NCI-H1105 (cell line): ENCODE measurements at places on chromosomes 12 and 14.

DNA sequence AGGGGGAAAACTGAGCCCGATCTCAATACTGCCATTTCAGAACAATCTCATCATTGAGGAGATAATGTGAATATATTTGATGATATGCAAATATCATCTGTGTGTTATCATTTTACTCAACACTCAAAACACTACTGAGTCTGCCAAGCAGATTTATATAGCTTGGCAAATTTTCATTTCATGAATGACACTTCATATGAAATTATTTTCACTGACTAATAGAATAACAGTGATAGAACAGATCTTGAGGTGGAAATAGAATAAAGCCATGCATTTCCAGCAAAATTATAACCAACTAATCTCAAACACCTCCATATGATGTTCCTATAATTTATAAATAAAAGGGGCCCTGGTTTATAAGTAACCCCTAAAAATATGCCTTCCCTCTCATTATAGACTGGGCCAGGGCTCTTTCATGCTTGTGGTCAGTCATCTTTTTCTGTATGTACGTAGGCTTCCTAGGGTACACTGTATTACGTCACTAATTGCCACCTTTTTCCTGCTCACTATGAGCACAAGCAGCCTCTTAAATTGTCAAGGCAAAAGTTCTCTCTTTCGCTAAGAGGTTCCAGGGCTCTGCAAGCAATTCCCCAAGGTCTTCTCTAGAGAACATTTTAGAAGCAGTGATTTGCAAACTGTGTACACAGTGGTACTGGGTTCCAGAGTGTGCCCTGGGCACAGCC, 197.1 kb upstream of the FOXN3 start:
- no peak for DNase-seq

- DNase-seq: peak; percentile 16
These were observed 4.0 kb downstream of the MAPKAPK5 start for GRCh38 chr12:111846016-111846415.

DNA sequence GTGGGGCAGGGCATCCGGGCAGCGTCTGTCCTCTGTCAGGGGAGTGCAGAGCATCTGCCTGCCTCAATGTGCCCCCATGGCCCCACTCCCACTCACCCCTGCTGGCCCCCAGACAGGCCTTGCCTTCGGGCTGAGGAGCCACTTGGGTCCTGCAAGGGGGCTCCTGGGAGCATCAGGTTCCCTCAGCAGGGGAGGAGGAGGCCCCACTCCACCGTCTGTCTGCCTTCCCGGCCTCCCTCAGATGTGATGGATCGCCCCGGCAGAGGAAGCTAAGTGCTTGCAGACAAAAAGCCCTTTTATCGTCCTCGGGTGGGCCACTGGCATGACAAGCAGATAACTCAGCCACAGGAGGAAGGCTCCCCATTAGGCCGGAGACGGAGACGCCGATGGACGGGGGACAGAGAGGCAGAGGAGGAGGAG, 35.1 kb downstream of the NCOR2 start:
- DNase-seq: no peak

DNA sequence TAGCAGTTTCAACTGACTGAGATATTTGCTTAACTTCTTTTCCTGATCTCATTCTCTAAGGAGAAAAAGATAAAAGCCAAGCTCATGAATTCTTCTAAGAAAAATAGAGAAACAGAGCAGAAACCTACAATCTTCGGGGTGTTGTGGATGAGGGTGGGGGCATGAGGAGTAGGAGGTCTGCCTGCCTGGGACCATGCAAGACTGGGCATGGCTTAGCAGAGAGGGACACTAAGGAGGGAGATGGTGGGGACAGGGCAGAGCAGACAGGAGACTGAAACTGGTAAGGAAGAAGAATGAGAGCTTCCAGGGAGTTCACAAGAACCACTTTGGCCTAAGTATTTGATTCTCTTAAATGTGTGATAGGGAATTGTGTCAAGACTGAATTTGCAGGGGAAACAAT, 188.0 kb downstream of the CFAP54 start:
- no peak for DNase-seq

GRCh38 chr14:90604356-90604755, 207.5 kb downstream of the CALM1 start:
- DNase-seq: no peak

DNA sequence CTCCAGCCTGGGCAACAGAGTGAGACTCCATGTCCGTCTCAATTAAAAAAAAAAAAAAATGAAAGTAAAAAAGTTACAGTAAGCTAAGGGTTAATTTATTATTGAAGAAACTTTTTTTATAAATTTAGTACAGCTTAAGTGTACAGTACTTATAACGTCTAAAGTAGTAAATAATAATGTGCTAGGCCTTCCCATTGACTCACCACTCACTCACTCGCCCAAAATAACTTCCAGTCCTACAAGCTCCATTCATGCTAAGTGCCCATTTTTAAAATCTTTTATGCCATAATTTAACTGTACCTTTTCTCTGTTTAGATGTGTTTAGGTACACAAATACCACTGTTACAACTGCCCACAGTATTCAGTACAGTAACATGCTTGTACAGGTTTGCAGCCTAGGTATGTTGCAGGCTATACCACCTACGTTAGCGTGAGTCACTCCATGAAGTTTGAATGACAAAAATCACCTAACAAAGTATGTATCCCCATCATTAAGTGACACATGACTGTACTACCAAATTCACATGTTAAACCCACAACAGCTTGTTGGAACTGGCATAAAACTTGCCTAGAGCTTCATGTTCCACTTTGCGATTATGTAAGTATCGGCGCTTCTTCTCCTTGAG, 10.7 kb downstream of the KANSL2 start:
- DNase-seq: no peak

- DNase-seq: no peak
These were observed 2.1 kb upstream of the PTPRQ start for GRCh38 chr12:80441921-80442320.

GRCh38 chr14:63209160-63209559, 4.9 kb downstream of the RHOJ start:
- DNase-seq: no peak

DNA sequence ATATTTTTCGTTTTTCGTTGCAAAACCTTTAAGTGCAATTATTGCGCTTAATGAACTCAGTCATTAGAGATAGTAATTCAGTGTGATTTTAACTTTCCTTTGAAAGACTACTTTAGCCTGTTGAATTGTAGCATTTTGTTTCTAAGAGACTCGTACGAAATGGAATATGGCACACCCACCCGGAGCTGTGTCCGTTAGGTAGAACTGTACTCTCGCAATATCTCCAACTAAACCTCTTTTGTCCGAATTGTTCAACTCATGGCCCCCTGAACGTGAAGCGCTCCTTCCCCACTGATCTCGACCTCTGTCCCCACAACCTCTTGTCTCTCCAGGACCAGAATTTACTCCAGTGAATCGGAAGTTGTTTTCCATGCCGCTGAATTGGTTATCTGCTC, 800 bp downstream of the PCNX4 start:
- peak; percentile 26 for DNase-seq

DNA sequence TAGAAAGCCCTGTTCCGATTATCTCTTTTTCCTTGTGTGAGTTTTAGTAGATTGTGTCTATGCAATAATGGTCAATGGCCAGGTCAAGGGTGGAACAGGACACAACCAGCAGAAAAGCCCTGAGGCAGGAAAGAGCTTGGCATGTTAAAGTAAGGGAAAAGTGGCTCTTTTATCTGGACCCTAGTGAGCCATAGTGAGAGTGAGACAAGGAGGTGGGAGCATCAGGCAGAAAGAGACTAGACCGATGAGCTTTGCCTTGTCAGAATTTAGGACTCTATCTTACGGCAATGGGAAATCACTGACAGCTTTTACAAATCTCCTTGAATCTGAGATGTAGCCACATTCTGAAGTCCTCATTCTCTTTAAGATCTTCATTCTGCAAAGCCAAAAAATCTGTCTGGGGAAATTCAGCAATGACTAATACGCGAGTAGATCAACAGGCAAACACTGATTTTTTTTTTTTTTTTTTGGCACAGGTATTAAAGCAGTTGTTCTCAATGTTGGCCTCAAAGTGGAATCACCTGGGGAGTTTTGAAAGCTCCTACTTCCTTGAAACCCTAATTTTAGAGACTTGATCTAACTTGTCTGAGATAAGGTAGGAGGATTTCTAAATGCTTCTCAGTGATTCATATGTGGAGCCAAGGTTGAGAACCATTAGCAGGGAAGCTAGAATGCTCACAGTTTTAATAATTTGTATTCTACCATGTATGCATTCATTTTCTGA, 33.9 kb downstream of the TMEM19 start:
- no peak for DNase-seq

DNA sequence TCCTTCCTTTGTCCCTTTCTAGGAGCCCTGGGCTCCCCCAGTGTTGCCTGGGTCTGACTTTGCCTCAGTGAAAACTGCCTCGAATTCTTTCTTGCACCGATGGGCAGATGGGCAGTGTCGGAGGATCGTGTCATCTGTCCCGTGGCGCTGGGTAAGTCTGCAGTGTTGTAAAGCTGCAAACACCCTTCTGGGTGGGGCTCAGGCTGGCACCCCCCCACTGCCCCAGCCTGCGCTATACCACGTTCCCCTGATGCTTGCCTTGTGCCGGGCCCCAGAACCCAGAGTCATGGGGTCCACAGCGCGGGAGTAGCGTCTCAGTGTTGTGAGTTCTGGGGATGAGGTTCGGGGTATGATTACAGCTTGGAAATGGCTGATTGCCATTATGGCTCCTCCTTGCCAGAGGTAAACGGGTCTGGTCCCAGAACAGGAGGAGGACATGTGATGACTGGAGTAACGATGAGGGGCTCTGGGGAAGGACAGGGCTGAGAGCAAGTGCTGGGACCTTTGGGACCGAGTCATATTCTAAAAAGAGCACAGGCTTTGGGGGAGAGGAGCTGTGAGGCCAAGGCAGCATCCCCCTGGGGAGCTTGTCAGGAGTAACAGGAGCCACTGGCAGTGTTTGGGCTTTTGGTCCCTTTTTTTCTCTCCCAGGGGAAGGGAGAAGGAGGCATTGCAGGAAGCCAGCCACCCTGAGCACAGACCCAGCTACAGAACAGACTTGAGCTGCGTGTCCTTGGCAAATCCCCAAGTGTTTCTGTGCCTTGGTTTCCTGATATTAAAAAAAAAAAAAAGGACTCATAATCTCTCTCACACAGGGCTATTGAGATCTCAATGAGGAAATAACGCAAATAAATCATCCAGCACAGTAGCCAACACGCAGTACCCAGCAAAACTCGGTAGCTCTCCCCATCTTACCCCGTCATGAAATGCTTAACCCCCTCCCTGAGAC, 4.3 kb downstream of the RTL1 start:
- DNase-seq: no peak

- DNase-seq: no peak
These were observed 8.3 kb downstream of the CDKL1 start for GRCh38 chr14:50388256-50388931.

DNA sequence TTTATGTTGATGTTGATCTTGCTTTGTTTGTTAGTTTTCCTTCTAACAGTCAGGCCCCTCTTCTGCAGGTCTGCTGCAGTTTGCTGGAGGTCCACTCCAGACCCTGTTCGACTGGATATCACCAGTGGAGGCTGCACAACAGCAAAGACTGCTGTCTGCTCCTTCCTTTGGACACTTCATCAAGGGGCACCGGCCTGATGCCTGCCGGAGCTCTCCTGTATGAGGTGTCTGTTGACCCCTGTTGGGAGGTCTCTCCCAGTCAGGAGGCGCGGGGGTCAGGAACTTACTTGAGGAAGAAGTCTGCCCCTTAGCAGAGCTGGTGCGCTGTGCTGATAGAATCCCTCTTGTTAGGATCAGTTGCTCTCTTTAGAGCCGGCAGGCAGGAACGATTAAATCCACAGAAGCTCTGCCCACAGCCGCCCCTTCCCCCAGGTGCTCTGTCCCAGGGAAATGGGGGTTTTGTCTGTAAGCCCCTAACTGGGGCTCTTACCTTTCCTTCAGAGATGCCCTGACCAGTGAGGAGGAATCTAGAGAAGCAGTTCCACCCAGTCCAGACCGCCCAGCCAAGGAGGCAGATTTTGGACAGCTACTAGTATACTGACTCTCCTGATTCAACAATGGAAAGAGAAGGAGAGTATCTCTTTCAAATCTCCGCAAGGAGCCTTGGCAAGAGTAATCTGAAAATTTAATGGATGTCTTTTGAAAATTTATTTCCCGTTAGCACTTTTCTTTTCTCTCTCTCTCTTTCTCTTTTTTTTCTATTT, 25.2 kb downstream of the MIA2 start:
- no peak for DNase-seq

- no peak for DNase-seq
These were observed 62.1 kb downstream of the ZNF641 start for GRCh38 chr12:48288387-48289268.

GRCh38 chr14:81023095-81023710, 67.8 kb downstream of the TSHR start:
- DNase-seq: no peak

DNA sequence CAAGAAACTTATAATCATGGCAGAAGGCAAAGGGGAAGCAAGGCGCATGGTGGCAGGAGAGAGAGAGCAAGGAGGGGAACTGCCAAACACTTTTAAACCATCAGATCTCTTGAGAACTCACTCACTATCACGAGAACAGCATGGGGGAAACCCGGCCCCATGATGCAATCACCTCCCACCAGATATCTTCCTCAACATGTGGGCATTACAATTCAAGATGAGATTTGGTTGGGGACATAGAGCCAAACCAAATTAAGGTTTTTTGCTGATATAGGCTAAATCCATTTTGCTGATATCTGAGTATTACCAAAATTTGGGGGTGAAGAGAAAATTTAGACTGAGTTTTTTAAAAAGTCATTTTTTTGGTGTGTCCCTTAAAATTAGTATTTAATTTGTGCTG, 54.9 kb upstream of the TMX1 start:
- no peak for DNase-seq

DNA sequence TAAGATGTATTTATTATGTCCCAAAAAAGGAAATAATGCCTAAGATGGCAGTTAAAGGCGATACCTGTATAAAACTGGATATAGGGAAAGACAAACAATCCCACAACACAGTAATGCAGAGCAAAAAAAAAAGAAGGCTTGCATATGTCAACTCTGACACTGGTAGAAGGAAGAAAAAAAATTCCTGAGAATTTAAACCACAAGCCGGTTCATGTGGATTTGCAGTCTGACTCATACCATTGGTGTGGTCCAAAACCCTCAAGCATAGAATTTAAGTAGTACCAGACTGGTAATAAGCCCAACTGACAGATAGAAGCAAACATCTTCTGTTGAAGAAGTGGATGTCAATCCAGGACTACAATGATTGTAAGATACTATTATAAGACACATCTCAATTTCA, 7.2 kb downstream of the DNAI7 start:
- DNase-seq: no peak

- no peak for DNase-seq
These were observed 47.3 kb upstream of the MED13L start for GRCh38 chr12:116324654-116325335.

DNA sequence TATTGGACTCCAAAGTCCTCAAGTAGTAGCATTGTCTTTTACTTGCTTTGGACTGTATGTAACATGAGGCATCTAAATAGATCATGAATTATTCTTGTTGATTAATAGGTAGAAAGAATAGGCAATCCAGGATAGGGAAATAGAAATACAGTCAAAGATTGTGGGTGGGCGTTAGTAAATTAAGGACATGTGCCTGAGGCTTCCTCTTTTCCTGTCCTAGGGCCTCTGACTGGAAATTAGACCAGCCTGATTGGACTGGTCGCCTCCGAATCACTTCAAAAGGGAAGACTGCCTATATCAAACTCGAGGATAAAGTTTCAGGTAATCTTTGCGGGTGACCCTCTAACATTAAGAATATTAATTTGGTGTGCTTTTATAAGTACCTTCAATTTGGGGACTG, 7.6 kb downstream of the NECAP1 start:
- no peak for DNase-seq

- DNase-seq: no peak
These were observed 168.9 kb upstream of the RASSF8 start for GRCh38 chr12:25789541-25789944.

GRCh38 chr14:90911121-90911520, 94.9 kb upstream of the TTC7B start:
- no peak for DNase-seq

- no peak for DNase-seq
These were observed 155.1 kb downstream of the BTG1 start for GRCh38 chr12:91990525-91990924.
